Activated CD4-positive, alpha-beta T cell treated with anti-CD3 and anti-CD28 coated beads, Interleukin-2, amount 10 ng/mL, durations not matched to agents 7 days and 5 days (primary cell): ENCODE measurements at places on chromosomes 3 and 15.

DNA sequence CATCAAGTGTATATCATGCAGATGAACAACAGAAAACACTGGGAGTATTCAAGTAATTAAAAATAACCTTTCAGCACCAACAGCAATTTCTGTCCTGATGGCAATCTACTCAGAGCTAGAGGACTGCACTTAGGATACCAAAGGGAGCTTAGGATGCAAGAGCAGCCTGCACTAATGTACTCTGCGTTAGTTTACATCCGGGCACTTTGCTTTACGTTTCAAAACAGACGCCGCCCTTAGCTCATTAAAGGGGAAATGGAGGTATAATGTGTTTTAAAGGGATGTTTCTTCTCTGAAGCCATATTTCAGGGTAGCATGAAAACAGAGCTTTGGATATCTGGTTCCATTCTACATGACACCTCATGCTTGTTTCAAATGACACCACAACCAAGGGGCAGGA is 14.0 kb upstream of the B3GNT5 start:
- H3K27ac ChIP-seq = no peak overlapping the region
- no peak overlapping the region for H3K4me3 ChIP-seq
- H3K36me3 ChIP-seq = peaks cover 12% of the 10 kb centered on the region
- H3K27me3 ChIP-seq = no peaks in the 10 kb centered on the region
- DNase-seq = no peak

DNA sequence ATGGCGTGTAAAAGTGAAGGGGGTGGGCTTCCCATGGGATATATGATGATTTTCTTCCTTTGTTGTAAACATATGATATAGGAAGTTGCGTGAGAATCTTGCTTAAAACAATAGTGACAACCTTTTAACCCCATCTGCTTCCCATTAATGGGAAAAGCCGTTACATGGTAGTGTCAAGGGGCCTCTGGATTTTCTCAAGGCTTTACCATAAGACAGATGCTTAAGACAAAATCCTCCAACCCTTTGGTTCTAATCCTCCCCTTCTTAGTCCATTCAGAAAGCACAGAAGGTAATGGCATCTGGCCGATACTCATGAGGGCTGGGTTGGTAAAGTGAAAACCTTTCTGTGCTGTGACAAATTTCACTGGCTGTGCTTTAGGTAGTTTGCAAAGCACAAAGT is 25.0 kb downstream of the DPH3 start:
- H3K27ac ChIP-seq = no peak overlapping the region
- H3K4me1 ChIP-seq = peaks cover 22% of the 10 kb centered on the region
- no peaks in the 10 kb centered on the region for H3K27me3 ChIP-seq
- H3K36me3 ChIP-seq = no peaks in the 10 kb centered on the region

DNA sequence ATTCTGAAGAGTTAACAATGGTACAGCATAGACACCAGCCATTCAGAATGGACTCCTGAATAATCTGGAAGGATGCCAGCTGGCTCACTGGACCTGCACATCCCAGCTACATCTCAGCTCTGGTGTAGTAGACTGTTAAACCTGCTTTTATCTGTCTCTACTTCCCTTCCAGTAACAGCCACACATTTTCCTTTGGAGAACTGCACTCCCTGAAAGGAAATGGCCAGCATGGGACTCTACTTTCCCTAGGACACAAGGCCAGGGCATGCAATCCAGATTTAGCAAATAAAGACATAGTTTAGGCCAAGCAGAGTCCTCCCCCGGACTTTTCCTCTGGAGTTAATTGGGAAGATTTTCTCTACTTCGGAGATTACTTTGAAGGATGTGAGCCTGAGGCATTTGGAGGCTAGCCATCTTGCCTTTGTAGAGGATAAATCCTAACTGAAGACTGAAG is 82.7 kb upstream of the TCF12 start:
- DNase-seq = no peak
- H3K27me3 ChIP-seq = peaks cover 5% of the 10 kb centered on the region
- H3K4me3 ChIP-seq = no peak overlapping the region
- H3K4me1 ChIP-seq = peaks cover 18% of the 10 kb centered on the region
- peaks cover 5% of the 10 kb centered on the region for H3K36me3 ChIP-seq
- no peak overlapping the region for H3K27ac ChIP-seq

DNA sequence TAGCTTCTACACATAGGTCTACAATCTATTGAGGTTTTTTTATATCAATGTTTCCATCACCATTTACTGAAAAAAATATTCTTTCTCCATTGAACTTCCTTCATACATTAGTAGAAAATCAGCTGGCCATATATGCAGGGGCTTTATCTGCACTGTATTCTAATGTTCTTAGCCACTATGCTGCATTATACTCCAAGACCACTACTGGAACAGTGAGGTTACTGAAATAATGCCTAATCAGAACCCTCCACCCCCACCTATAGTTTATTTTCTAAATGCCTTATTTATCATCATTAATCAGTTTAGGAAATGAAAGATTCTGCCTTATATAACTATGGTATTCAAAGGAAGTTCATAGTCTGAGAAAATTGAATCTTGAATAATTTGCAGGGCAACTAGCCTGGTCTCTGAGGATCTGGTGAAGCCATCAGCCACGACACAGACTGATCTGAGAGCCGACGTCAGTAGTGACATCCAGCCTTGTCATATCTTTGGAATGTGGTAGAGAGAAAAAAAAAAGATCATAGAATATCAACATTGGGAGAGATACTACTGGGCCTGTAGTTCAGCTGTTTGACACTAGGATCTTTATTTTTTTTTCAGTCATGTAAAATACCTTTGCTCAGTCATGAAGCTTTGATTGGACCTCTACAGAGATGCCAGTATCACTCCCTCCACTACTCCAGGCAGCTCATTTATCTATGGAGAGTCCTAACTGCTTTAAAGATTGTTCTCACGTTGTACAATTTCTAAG is 66.6 kb downstream of the P3H2 start:
- no peak overlapping the region for H3K4me3 ChIP-seq
- H3K27me3 ChIP-seq = peaks cover 12% of the 10 kb centered on the region
- DNase-seq = no peak
- H3K36me3 ChIP-seq = no peaks in the 10 kb centered on the region

- no peak overlapping the region for H3K27ac ChIP-seq
- DNase-seq = no peak
- H3K4me3 ChIP-seq = no peak overlapping the region
- no peaks in the 10 kb centered on the region for H3K27me3 ChIP-seq
- H3K36me3 ChIP-seq = no peaks in the 10 kb centered on the region
These were observed 40.2 kb upstream of the ADAMTSL3 start for GRCh38 chr15:83613714-83614113.

DNA sequence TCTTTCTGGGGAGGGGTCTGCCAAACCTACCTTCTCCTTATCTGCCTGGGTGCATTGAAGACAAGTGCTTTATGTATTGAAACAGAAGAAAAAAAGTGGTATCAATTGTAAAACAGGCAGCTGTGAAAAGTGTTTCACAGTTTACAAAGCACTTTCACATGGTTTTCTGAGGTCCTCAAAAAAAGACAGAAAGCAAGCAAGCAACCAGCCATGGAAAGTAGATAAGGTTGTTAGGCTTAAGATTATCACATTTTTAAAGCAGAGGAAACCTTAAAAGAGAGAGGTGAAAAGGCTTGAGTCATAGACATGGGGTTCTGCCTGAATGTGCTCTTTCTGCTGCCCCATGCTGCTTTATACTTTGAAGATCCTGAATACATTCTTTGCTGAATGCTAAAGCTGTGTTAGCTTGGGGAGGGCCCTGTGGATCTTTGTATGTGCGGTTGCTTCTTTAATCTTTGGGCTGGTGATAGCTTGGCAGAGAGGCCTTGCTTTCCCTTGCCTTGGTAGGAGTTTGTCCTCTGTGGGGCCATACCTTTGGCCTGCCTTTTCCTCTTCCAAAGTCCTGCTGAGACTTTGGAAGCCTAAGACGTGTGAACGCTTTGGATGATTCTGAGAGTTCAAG is 2.6 kb downstream of the SMAD3 start:
- peak overlapping the region; percentile 98 for H3K4me3 ChIP-seq
- H3K4me1 ChIP-seq = peaks cover 66% of the 10 kb centered on the region
- DNase-seq = peak; percentile 20

DNA sequence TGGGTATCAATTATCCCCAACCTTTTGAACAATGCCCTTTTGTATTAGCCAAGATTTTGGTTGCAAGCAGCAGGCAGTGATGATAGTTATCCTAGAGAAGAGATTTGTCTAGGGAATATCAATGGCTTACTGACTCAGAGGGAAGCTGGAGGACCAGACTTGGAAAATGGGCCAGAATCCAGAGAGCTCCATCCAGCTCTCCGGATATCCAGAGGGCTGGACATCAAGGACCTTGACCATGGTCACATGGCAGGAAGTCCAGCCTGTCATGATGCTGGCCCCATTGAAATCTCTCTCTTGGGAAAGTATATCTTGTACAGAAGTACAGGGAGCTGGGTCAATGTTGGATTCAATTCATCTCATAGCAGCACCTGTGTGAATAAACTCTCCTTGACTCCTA is 148.5 kb upstream of the PDZRN3 start:
- no peaks in the 10 kb centered on the region for H3K27me3 ChIP-seq
- H3K27ac ChIP-seq = no peak overlapping the region
- no peak overlapping the region for H3K4me3 ChIP-seq
- DNase-seq = no peak
- no peaks in the 10 kb centered on the region for H3K4me1 ChIP-seq
- no peaks in the 10 kb centered on the region for H3K36me3 ChIP-seq

- H3K36me3 ChIP-seq = peaks cover 50% of the 10 kb centered on the region
- no peak overlapping the region for H3K27ac ChIP-seq
- no peak for DNase-seq
These were observed 10.8 kb downstream of the MESD start for GRCh38 chr15:80978685-80979329.

- H3K4me1 ChIP-seq = no peaks in the 10 kb centered on the region
- H3K4me3 ChIP-seq = no peak overlapping the region
- DNase-seq = no peak
- H3K27ac ChIP-seq = no peak overlapping the region
These were observed 467.0 kb downstream of the FGF12 start for GRCh38 chr3:192260116-192261010.

DNA sequence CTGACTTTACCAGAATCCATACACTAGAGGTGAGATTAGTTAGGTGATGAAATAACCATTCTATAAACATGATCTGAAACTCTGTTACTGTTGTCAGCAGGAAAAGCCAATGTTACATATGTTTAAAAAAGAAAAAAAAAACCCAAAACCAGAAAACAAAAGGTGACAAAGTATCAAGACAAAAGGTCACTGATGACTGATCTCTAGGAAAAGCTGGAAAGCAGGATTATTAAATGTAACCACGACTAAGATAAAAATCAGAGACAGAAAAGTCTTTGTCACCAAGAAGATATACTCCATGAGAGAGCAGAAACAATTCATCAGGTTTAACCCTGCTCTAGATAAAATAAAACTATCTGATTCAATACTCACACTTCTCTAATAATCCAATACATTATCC is 5.4 kb upstream of the SETD5 start:
- H3K4me1 ChIP-seq = peaks cover 55% of the 10 kb centered on the region
- peaks cover 76% of the 10 kb centered on the region for H3K36me3 ChIP-seq
- no peaks in the 10 kb centered on the region for H3K27me3 ChIP-seq
- no peak overlapping the region for H3K4me3 ChIP-seq
